8988T (cell line): ENCODE measurements at places on chromosomes 4 and X.
A peak's percentile ranks its signal among the peaks of the same experiment; 100 is the strongest.

- no peak for DNase-seq
These were observed 577.9 kb upstream of the ZFP42 start for GRCh38 chr4:187417721-187418120.

DNA sequence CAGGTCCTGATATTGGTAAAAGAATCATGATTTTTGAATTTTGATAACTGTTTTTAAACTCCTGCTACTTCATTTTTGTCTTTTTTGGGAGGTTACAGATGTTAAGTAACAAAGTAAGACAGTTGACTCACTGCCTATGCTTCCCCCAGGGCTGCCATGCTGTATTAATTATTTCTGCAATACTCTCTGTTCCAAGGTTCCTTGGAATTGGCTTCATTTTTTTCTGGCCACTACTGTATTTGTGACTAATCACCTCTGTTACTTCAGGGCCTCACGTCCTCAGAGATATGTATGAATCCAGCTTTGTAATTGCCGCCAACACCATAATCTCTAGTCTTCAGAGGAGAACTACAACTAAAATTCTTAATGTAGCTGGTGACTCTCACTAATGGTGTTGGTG is 1729.3 kb downstream of the C4orf33 start:
- no peak for DNase-seq

DNA sequence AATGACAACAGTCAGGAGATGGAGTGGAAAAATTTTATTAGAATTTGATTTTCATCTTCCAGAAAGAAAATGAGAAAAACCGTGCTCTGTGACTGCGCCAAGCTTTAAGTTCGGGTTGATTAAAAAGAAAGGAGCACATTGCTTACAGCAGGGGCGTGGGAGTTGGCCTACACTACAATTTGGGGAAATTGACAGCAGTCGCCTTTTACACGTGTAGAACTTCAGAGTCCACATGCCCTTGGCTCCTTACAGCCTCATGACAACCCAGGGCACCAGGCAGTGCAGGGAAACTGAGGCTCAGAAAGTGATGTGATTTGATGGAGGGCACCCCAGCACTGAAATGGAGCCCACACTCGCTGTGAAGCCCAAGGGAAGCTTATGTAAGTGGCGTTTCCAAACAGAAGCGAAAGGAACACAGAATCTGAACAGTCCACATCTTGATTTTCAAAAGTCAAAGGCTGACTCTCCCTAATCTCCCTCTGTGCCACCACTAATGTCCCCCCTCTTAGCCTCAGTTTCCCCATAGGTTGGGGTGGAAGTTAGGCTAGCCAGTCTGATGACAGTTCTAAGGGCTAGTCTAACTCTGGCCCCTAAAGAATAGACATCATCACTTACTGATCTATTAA is 5.5 kb downstream of the PPP2R2C start:
- no peak for DNase-seq

- no peak for DNase-seq
These were observed 276.9 kb upstream of the TACR3 start for GRCh38 chr4:103996637-103997036.

DNA sequence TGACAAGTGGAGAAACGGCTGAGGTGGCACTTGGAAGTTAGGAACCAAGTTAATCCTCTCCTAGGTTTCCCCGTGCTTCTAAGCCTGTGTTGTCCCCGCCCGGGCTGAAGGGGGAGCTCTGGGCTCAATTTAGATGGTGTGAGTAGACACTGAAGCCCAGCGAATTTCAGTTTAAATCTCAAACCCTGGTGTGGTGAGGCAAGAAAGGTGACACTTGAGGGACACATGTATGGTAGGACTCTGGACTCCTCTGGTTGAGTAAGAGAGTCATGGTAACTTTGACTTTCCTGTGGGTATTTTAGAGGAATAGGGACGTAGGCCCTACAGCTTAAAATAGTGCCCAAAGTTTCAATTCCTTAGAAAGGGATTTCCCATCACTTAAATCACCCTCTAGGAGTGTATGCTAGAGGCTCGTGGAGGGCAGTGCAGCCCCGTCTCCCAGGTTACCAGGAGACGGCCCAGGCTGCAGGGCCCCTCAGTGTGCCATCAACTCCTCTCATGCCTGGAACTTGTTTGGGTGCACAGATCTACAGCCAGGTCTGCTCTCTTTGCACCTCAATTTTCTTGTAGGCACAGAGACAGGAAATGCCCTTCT is 24.0 kb downstream of the HAND2 start:
- DNase-seq = peak; percentile 76

- no peak for DNase-seq
These were observed 202.0 kb downstream of the DHX15 start for GRCh38 chr4:24382381-24382780.

DNA sequence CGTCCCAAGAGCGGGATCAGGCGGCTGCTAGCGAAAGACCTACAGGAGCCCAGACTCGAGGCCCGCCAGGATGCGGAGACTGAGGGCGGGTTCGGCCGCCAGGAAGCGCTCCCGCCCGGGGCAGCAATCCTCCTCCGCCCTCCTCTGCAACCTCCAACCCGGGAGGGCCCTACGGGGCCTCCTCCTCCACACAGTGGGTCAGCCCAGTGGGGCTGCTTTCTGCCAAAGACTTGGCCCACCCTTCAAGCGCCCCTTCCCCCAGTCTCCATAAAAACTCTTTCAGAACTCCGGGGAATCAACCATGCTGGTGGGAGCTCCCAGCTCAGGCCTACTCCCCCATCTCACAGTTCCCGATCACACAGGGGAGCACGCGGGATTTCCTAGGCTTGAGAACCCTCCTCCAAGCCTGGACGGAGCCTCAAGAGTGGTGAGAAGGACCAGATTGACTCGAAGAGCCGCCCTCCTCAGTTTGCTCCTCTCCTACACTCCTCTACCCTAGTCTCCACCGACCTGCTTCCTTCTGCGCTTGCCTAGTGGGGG is 77.5 kb downstream of the RLIM start:
- DNase-seq = no peak

GRCh38 chr4:120923207-120923522 is 639 bp upstream of the PRDM5 start:
- DNase-seq = no peak

- DNase-seq = no peak
These were observed 119.9 kb downstream of the ANK2 start for GRCh38 chr4:113169368-113169767.

DNA sequence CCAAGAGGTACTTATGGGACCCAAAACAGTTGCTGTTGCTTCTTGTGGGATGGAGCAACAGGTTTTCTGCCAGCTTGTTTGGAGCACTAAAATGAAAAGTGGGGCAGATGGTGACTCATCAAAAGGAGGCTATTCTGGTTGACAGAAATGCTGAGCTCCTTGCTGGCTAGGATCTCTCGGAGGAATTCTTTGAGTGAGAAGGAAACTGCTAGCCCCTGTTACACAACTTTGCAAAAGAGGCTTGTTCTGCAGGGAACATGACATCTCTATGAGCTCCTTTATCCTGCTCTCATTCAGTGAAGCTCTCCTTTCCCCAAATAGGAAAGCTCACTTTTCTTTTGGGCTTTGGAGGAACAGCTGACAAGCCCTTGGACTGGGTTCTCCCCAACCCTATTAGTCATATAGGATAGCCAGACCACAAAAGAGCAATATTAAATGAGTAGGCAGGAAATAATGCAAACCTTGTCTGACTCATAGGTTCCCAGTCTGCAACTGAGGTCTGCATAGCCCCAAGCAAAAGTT is 108.3 kb downstream of the CDS1 start:
- peak; percentile 29 for DNase-seq

DNA sequence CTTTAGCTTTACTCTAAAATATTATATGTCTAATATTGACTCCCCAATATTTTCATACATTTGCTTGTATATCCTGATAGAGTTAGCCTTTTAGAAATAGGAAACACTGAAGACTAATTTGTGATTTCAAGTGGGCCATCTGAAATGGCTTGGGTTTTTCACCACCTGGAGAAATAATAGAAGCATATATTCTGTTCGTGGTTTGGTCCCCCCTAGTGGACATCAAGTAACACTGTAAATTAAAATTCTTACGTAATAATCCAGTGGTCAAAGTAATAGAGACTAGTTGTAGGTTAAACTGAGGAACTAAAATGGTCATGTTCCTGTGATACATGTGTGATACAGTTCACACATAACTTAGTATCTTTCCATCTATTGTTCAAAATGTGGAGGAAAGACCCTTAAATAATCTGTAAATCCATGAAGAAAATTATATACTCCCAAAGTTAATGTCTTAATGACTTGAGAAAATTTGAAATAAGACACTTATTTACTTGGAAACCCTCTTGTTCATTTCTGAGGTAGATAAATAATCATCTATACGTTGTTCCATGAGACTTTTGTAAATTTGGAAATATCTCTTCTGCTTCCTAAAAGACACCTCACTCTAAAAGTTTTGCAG is 79.8 kb upstream of the SMARCAD1 start:
- no peak for DNase-seq

- DNase-seq = no peak
These were observed 10.0 kb upstream of the ANOS1 start for GRCh38 chrX:8741981-8742380.

DNA sequence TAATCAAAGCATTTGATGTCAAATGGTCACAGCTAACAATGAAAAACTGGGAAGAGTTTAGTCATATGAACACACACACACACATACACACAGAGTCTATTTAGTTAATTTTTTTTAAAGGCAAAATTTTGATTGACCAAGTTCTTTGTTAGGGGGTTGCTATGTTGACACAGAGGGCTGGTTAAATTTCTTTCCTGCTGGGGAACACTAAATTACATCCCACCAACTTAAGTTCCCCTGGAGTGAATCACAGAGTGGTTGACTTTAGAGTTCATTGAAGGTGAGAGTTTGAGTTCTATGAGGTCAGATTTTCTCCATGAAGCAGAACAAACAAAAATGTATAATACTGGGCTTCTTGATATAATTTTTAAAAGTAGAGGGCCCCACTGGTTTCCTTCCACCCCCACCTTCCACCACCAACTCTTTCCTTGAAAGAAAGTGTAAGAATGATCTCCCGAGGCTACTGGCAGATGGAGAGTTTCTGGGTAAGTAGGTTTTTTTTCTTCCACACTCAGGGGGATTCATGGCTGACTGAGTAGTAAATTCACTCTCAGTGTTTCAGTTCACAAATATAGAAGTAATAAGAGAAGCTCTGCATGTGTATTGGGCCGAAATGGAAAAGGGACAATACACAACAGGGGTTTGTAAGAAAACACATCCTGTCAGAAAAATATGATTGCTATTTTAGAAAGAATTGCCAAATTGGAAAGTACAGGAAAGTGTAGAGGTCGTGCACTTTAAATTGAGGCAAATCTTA is 917.0 kb upstream of the LCORL start:
- no peak for DNase-seq

GRCh38 chrX:53263597-53264094 is 17.7 kb downstream of the IQSEC2 start:
- DNase-seq = no peak

GRCh38 chr4:3354455-3354811 is 61.6 kb downstream of the RGS12 start:
- no peak for DNase-seq
